GM12878 (cell line): ENCODE measurements at places on chromosomes 1 and 21.

- DNase-seq, result no peak
- no peak overlapping the region for H3K4me3 ChIP-seq
- H3K27ac ChIP-seq, result no peak overlapping the region
- no peaks in the 10 kb centered on the region for H3K4me1 ChIP-seq
- peaks cover 47% of the 10 kb centered on the region for H3K36me3 ChIP-seq
Observed at GRCh38 chr1:17423781-17424245, 15.7 kb downstream of the RCC2 start.

DNA sequence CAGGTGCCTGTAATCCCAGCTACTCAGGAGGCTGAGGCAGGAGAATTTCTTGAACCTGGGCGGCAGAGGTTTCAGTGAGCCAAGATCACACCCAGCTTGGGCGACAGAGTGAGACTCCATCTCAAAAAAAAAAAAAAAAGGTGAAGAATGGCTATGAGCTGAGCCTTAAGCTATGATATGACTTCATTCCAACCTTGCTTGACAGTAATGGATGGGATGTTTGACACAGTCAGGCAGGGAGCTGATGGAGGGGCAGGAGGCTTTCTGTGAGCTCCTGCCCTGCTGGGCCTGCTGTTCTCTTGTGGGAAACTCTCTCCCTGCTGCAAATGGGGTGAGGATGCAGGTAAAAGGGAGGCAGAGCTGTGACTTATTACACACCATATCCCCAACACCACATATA lies 27.6 kb downstream of the NCF2 start:
- H3K4me1 ChIP-seq, result peaks cover 6% of the 10 kb centered on the region
- no peak overlapping the region for H3K27ac ChIP-seq
- H3K27me3 ChIP-seq, result no peaks in the 10 kb centered on the region

GRCh38 chr1:116284819-116285390 lies 88.1 kb upstream of the ATP1A1 start:
- no peak for DNase-seq
- H3K4me1 ChIP-seq, result peaks cover 15% of the 10 kb centered on the region
- no peak overlapping the region for H3K4me3 ChIP-seq
- no peak overlapping the region for H3K27ac ChIP-seq

- no peak overlapping the region for H3K4me3 ChIP-seq
- H3K27me3 ChIP-seq, result no peaks in the 10 kb centered on the region
- no peak overlapping the region for H3K27ac ChIP-seq
- no peaks in the 10 kb centered on the region for H3K4me1 ChIP-seq
- no peaks in the 10 kb centered on the region for H3K36me3 ChIP-seq
Observed at GRCh38 chr1:172324086-172324485, 96.4 kb upstream of the C1orf105 start.

DNA sequence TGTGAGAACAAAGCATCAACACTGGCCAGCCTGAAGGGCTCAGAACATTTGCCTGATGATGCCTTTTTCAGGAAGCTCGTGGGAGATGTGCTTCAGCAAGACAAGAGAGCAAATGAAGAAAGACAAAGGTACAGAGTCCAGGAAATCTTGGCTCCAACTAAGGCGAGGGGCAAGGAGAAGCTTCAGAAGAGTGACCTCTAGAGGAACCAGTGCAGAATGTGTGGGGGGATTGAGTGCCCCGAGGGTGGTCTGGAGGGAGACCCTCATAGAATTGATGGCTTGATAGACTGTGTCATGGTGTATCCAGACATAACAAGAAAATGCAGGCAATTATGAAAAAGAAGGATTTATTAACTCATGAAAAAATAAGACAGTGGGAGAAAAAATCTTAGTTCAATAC lies 15.3 kb upstream of the NLRP3 start:
- no peak overlapping the region for H3K27ac ChIP-seq
- no peak for DNase-seq
- H3K27me3 ChIP-seq, result no peaks in the 10 kb centered on the region

DNA sequence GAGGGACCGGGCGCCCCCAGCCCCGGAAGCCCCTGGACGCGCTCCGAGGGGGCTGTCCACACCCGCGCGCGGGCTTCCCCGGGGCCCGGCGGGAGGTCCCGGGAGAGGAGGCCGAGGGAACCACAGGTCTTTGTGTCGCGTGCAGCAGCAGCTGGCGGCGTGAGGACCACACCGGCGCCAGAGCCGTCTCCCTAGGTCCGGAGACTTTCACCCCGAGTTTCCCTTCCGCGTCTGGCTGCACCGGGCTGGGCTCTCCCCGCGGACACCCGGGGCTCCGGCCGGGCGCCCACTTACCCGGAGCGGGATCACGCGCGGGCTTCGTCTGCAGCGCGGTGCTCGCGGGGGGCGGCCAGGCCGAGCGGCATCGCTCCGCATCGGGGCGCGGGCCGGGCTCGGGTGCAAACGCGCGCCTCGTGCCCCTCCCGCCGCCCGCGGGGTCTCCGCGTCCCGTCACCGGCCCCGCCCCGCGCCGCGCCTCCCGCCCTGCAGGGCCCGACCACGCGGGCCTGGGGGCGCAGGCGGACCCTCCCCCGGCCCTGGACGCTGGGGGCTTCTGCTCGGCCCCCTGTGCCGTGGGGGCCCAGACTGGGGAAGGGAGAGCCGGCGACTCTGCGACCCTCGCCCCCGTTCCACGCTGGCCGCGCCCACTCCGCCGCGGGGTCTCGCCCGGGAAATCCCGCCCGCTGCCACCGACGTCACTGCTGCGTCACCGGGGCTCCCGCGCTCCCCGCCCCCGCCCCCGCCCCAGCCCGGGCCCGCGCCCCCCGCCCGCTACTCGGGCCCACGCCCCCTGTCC lies at the start of gene GNG4:
GNG4 (minus strand) TSS at position 417 of the 796 bp plus-strand sequence. CDS start 65,946 bp downstream, outside the sequence.
- H3K36me3 ChIP-seq, result no peaks in the 10 kb centered on the region
- H3K4me1 ChIP-seq, result no peaks in the 10 kb centered on the region; the same call in 1 of the 2 replicates
- no peak for DNase-seq

DNA sequence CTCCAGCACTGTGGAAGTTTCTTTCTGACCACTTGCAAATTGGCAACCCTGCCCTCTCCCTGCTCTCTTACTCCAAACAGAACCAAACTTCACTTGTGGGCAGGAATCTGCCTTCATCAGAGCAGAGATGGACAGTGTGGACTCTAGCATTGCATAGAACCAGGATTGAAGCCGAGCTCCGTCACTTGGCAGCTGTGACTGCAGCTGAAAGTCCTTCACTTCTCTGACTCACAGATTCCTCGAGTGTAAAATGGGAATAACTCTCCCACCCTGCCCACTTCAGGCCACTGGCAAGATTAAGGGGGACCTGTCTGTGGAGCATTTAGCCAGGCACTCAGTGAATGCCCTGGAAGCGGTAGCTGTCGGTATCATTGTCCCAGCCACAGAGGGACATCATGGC lies 75.7 kb upstream of the ZBTB40 start:
- H3K4me1 ChIP-seq, result no peaks in the 10 kb centered on the region
- no peak overlapping the region for H3K27ac ChIP-seq
- no peak overlapping the region for H3K4me3 ChIP-seq
- no peaks in the 10 kb centered on the region for H3K36me3 ChIP-seq

DNA sequence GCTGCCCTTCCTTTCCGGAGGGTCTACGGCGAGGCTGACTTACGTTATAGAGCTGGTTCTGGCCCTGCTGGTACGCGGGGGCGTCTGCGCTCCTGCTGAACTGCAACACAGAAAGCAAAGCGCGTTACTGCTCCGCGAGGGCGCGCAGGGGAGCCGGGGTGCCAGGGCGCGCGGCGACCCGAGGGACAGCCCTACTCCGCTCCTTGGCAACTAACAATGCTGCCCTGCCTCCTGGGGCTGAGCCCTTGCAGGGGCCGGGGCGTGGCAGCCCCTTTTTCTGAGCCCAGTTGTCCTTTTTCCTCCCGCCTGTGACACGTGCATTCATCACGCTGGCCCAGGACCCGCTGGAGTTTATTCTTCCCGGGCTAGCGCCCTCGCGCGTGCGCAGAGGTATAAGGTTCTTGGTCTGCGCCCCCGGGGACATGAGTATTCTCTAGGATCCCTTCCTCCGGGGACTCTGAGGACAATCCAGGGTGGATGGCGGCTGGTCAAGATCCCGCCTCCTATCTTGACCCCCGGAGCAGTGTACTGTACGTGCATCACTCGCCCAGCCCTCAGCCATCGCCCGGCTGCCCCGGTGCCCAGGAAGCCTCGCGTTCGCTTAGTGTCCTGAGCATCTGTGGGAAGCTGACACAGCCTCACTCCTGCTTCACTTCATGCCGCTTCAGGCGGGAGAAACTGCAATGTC lies 78.9 kb downstream of the CD247 start:
- H3K27ac ChIP-seq, result no peak overlapping the region
- H3K4me1 ChIP-seq, result peaks cover 8% of the 10 kb centered on the region
- H3K36me3 ChIP-seq, result no peaks in the 10 kb centered on the region
- DNase-seq, result no peak
- H3K27me3 ChIP-seq, result no peaks in the 10 kb centered on the region
- H3K4me3 ChIP-seq, result peak overlapping the region; percentile 42; the same call in 1 of the 2 replicates

DNA sequence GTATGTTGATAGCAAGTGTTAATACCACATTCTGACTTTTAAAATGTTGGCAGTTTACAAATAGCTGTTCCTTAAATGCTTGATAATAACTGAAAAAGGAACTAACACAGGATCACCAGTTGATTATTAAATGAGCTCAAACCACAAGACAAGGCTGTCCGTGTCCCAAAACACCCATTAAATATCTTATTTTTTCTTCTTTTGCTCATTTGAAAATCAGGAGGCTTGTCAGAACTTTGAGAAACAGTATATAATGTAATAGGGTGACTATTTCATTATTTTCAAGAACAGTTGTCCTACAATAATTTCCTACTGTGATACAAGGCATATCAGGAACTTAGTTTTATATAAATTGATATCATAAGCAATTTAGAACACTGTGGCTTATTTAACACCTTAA lies 2.7 kb downstream of the CDKN2C start:
- peak overlapping the region; percentile 24; the same call in 1 of the 2 replicates for H3K4me3 ChIP-seq
- no peaks in the 10 kb centered on the region for H3K4me1 ChIP-seq
- 0 out of 2 replicates have a peak overlapping the region, but pooled peaks have one; percentile 20 for H3K27ac ChIP-seq
- H3K27me3 ChIP-seq, result no peaks in the 10 kb centered on the region
- DNase-seq, result no peak

DNA sequence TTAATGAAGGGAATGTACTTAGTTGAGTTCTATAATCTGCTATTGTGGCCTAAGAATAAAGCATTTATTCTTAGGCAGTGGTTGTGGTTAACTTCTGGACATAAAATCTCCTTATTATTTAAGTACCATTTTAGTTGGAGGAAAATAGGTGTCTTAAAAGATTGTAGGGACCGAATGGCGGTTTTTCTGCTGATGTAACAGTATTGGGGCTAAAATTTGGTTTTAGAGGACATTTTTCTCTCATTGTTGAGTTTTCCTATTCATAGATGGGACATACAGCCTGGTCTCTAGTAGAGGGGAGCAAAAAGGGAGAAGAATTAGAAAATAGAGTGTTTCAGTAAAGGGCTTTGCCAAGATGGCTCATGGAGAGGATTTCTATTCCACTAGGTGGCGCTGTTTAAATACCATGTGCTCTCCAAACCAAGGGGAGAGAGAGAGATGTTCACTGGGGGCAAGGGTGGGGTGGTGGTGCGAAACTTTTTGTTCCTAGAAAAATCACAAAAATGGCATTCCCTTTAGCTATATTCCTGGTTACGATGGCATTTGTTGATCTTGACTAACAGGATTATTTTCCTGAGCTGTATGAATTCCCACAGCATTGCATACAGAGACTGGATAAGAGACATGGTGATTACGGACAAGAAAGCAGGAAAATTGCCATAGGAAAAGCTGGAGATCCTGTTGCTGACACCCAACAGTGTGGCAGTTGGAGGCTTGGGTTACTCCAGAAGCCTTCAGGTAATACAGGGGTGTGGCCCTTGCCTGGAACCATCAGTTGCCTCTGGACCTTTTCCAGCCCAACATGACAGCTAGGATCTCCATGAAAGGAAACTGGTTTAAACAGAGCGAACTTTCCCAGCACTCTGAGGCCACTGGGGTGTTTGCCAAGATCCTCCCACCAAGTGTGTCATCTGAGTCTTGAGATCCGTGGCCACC lies 18.2 kb upstream of the FCGR2A start:
- no peaks in the 10 kb centered on the region for H3K4me1 ChIP-seq
- no peak overlapping the region for H3K27ac ChIP-seq
- DNase-seq, result peak; percentile 23
- no peaks in the 10 kb centered on the region for H3K27me3 ChIP-seq
- no peaks in the 10 kb centered on the region for H3K36me3 ChIP-seq
- no peak overlapping the region for H3K4me3 ChIP-seq

DNA sequence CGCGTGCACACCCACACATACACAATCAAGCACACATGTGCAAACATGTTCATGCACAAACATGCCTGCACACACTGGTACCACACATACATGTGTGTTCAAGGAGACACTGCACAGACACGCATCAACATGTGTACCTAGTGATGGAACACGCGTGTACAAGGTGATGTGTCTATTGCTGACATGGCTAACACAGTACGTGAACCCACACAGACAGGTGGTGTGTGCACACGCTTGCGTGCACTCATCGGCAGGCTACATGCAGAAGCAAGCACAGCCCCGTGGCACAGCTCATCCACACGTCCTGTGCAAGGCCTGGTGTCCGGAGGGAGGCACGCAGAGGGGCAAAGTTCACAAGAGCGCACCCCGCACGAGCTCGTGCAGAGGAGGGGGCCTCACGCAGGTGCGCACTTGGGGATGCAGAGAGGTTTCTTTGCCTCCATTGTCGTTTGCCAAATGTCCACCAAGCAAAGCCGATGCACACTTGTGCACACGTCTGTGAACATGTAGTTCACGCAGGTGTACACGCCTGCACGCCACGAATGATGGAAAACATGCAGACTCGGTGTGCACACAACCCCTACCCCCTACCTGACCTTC lies 969 bp downstream of the ACAP3 start:
- H3K27ac ChIP-seq, result no peak overlapping the region
- peaks cover 5% of the 10 kb centered on the region for H3K36me3 ChIP-seq
- peak overlapping the region; percentile 84 for H3K4me3 ChIP-seq
- no peak for DNase-seq
- peaks cover 27% of the 10 kb centered on the region for H3K4me1 ChIP-seq

GRCh38 chr1:112614460-112615065 lies 4.4 kb downstream of the ST7L start:
- no peak for DNase-seq
- H3K4me1 ChIP-seq, result peaks cover 4% of the 10 kb centered on the region
- no peaks in the 10 kb centered on the region for H3K36me3 ChIP-seq
- no peaks in the 10 kb centered on the region for H3K27me3 ChIP-seq
- H3K4me3 ChIP-seq, result no peak overlapping the region

DNA sequence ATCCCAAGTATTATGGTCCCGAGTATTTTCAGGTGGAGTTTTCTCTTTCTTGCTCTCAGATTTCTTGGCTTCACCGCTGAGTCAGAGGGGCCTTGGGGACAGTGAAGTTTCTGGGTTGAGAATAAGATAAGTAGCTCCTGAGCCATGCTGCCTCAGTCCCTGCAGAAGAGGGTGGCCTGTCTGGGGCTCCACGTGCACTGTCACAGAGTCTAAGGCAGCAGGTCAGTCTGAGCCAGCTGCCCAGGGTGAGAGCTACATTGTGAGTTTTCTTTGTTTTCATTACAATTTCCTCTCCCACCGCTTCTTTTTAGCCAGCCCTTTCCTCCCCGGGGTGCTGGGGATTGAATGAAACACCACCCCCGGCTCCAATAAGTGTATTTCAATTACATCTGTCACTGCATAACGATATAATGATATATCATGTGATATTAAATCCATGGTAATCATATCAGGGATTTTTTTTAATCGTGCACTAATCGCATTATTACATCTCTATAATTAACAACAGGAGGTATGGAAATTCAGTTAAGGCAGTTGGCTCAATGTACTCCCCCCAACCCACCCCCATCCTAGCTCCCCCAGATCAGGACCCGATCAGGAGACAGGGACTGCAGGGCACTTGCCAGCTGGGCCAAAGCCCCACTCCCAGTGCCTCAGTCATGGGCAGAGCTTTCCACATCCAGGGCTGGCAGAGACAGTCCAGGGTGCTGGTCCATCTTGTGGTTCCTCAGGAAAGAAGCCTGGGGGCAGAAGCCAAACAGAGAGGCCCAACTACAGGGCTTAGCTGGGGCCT lies 43.7 kb downstream of the DMAP1 start:
- no peaks in the 10 kb centered on the region; the same call in 1 of the 2 replicates for H3K36me3 ChIP-seq
- DNase-seq, result no peak
- no peaks in the 10 kb centered on the region for H3K4me1 ChIP-seq
